Fibroblast of skin of scalp (primary cell): ENCODE measurements at places on chromosomes 7 and 10.
A peak's percentile ranks its signal among the peaks of the same experiment; 100 is the strongest.

- DNase-seq, result no peak
Observed at GRCh38 chr10:3554121-3554522, 230.9 kb downstream of the KLF6 start.

DNA sequence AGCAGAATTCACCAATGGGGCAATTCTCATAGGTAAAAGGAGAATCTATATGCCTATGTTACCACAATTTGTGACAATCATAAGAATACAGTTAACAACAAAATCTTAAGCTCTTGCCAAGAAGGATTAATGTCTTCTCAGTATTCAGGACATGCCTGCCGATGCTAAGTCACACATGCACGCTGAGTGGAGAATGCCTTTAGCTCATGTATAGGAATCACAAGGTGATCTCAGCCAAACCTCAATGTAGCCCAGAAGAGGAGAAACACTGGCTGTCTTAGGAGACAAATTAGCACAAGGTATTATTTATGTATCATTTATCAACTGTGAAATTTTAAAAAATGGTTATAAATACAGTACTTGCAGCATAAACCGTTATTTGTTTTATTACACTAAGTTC lies 2.7 kb downstream of the HTR7 start:
- no peak for DNase-seq

GRCh38 chr7:28024786-28025334 lies 155.7 kb downstream of the JAZF1 start:
- DNase-seq, result no peak

DNA sequence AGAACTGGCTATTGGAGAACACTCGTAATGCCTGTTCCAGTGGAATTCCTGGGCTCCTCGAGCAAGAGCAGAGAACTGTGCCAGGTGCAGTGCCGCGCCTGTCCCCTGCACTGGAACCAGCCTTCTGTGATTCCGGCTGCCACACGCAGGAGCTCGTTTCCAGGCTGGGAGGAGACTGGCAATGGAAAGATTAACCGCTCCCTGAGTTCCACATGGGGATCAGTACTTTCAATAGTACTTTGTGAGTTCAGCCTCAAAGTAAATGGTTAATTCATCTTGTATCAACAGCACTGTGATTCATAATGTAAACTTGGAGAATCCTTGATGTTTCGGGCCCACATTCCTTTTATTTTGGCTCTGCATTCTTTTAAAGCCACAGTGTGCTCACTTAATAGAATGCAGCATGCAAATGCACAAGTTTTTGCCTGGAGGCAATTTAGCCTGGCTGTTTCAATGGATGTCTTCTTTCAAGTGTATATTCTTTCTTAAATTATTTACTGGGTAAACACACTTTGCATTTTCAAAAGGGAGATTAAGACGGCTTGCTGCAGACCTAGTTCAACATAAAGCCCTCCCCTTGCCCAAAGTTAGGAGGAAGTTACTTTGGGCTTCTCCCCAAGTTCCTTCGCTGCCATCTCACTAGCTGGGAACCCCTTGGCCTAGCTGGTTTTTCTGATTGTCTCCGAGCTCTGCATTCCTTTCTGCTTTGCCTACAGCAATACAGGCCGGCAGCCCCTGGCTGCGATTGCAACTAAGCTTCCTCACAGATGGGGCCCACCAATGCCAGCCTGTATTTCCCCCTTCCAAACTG lies 138.1 kb upstream of the TCF7L2 start:
- peak; percentile 96 for DNase-seq

DNA sequence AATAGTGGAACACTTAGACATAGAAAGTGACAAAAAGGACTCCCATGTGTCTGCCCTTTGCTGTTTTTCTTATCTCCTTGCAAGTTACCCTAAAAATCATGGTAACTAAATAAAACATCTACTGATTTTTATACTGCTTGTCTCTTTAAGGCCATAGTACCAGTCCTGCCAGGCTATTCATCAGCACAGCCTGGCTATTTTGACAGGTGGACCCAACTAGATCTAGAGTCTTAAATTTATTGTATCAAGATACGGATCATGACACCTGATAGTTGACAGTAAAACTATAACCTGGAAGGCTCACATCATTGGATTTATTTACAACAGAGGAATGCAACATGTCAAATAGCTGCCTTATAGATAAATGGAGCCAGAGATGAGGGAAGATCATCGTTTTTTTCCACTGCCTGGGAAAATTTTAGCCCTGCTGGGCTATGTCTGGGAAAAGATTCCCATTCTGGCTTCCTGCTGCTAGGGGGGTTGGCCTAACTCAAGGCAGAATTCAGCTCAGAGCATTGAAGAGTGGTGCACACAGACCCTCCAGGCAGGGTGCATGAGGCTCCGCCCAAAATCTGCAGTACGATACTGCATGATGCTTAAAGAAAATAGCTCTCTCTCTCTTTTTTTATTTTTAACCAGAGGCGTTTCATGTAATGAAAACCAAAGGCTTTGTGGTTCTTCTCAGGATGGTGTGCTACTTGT lies 292.0 kb upstream of the FZD8 start:
- no peak for DNase-seq

- peak; percentile 87 for DNase-seq
Observed at GRCh38 chr10:24723788-24724380, at the start of gene ARHGAP21. Gene ARHGAP21 (minus strand): TSS chr10:24723887. CDS start chr10:24721899, 1,988 bp downstream.

GRCh38 chr10:84957427-84957826 lies 629.0 kb downstream of the CCSER2 start:
- no peak for DNase-seq

GRCh38 chr7:1942941-1943289 lies 272.8 kb downstream of the ELFN1 start:
- DNase-seq, result no peak

DNA sequence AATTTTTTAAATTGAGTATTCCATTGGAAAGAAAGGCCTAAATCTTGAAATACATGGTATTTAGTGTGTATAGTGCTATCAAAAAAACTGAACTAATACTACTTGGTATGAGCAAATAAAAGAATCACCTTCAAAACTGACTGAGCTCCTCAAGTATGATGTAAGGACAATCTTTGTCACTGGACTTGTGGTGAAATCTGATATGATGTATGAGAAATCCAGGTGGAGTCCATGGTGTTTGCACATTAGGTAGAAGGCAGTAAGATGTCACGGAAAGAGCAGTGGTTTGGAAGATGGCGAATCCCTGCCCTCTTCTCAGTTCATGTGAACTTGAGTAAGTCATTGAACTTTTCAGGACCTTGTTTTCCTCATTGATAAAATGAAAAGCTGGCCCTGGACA lies 62.1 kb upstream of the COL1A2 start:
- DNase-seq, result no peak

GRCh38 chr7:1288390-1288995 lies 55.8 kb downstream of the UNCX start:
- no peak for DNase-seq

GRCh38 chr10:23171232-23171876 lies 20.8 kb upstream of the PTF1A start:
- peak; percentile 42 for DNase-seq
